ENCODE measurements at places on chromosomes 12 and 14. TPM values are rescaled to one million over a fixed set of nuclear protein-coding genes. Genes with fewer than 3 reads are reported as not detected.

- H3K27me3 ChIP-seq: no peaks in the 10 kb centered on the region
- H3K4me1 ChIP-seq: peaks cover 8% of the 10 kb centered on the region
- H3K4me3 ChIP-seq: peak within 1 kb of the TSS; percentile 85
- no peaks in the 10 kb centered on the region for H3K36me3 ChIP-seq
- DNase-seq: peak; percentile 90
Measured at GRCh38 chr12:4273652-4274395, at the start of gene CCND2. Gene CCND2 (plus strand): TSS chr12:4273762. CDS start chr12:4274041, 279 bp downstream.

- no peaks in the 10 kb centered on the region for H3K27me3 ChIP-seq
- peak overlapping the region; percentile 93 for H3K27ac ChIP-seq
- no peak for DNase-seq
- peak overlapping the region; percentile 72 for H3K4me3 ChIP-seq
- H3K36me3 ChIP-seq: no peaks in the 10 kb centered on the region
Measured at GRCh38 chr12:53299101-53299453, 418 bp upstream of the MYG1 start.

DNA sequence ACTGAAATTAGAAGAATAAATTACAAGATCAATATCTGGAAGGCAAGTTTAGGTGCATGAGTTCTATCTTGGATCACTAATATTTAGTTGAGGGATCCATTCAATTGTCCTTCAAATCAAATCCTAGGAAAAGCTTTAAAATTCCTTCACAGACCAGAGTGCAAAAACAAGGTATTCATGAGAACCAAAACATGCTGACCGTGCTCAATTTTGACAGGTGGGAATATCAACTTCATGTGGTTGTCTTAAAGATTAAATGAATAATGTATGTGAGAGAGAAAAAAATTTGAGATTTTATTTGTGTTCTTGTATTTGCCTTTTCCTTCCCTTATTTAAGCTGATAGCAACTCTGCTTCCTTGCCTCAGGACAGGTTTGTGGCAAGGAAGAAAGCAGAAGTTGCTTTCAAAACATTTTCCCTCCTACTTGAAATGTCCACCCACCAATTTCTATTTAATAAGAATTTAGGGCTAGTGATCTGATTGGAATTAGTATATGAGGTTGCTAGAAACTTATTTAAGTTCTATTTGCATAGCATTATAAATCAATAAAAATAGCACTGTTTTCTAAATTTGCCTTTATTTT, 4.9 kb upstream of the PPP1R12A start:
- H3K27ac ChIP-seq: no peak overlapping the region
- peaks cover 14% of the 10 kb centered on the region for H3K4me1 ChIP-seq
- no peaks in the 10 kb centered on the region for H3K27me3 ChIP-seq
- DNase-seq: no peak
- no peak overlapping the region for H3K4me3 ChIP-seq

SMCO2 gene
- 1.3 TPM for total RNA-seq

DNA sequence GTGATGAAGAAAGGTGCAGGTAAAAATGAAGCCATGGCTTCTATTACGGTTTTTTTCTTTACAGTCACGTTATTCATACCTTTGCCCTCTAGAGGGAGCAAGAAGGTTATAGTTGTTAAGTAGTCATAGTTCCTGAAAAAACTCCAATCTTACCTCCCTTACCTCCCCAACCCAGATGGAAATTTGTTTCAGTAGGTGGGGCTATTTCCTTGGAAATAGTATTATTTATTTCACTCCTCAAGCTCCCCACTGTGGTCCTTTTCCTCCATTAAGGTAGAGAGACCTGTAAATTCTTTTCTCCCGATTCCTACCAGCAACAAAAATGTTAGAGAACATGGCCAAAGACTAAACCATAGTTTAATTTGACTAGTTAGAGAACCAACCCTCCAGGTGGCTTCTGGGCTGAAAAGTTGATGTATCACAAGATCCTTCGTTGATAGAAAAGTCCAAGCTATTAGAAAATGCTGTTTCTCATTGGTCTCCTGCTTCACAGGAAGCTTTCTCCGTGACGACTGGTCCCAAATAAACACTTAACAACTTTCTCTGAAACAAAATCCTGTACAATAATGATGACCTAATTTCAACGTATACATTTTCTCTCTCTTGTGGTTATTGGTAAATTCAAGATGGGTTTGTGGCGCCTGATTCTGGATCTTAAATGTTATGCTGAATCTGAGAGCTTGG, 43.5 kb downstream of the TMX1 start:
- H3K36me3 ChIP-seq: no peaks in the 10 kb centered on the region
- H3K27me3 ChIP-seq: no peaks in the 10 kb centered on the region
- no peaks in the 10 kb centered on the region for H3K4me1 ChIP-seq
- no peak overlapping the region for H3K27ac ChIP-seq
- no peak overlapping the region for H3K4me3 ChIP-seq

GRCh38 chr12:24206621-24207020, 257.2 kb upstream of the SOX5 start:
- H3K4me3 ChIP-seq: no peak overlapping the region
- H3K4me1 ChIP-seq: no peaks in the 10 kb centered on the region
- no peak overlapping the region for H3K27ac ChIP-seq
- H3K36me3 ChIP-seq: no peaks in the 10 kb centered on the region
- DNase-seq: no peak
